ENCODE measurements at places on chromosomes 7 and 10.
A peak's percentile ranks its signal among the peaks of the same experiment; 100 is the strongest.

- no peak for DNase-seq
Observed at GRCh38 chr10:75726522-75727483, 295.4 kb downstream of the LRMDA start.

GRCh38 chr10:44857363-44858016 lies 53.6 kb upstream of the TMEM72 start:
- DNase-seq, result peak; percentile 56

DNA sequence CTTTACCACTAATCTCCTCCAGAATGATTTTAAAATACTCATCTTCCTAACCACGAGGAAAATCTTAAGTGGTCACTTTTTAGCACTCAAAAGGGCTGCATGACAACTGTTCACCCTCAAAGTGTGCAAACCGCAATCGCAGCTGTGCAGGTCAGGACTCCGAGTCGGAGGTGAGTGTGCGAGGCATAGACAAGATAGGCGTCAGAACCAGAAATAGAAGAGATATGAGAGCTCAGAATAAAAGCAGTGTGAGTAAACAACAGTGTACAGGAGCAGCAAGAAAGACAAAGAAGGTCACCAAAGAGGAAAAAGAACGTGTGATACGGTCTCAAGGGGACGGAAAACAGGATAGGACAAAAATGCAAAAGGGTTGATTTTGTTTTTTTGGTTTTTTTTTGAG lies 17.5 kb upstream of the ENO4 start:
- no peak for DNase-seq

DNA sequence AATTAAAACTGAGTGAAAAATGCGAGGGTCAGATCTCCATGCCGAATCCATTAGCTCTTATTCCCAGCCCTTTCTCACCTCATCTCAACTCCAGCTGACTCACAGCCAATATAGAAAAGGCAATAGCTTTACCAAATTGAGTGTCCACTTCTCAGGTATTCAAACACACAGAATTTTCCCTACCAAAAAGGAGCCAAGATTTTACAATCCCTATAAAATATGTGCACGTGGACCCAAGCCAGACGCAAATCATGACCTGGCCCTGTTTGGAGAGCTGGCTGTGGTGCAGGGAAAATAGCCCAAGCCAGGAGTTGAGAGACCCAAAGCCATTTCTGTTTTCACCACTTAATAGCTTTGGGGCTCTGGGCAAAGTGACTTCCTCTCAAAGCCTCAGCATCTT lies 379.7 kb upstream of the AUTS2 start:
- no peak for DNase-seq

DNA sequence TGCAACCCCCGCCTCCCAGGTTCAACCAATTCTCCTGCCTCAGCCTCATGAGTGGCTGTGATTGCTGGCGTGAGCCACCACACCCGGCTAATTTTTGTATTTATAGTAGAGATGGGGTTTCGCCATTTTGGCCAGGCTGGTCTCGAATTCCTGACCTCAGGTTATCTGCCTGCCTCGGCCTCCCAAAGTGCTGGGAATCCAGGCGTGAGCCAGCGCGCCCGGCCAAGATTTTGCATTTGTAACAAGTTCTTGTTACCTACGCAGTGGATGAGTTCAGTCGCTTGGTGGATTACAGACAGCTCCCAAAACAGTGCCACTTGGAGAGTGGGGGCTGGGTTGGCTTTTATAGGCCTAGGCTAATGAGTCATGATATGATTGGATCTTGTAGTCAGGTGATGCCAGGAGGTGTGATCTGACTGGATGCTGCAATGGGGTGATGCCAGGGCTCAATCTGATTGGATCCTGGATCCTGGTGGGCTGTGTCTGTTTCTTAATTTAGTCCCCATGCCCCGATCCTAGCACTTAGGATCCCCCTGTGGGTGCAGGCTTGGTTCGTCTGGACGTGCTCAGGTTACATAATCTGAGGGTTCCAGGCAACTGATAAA lies 20.3 kb downstream of the SBDS start:
- no peak for DNase-seq

DNA sequence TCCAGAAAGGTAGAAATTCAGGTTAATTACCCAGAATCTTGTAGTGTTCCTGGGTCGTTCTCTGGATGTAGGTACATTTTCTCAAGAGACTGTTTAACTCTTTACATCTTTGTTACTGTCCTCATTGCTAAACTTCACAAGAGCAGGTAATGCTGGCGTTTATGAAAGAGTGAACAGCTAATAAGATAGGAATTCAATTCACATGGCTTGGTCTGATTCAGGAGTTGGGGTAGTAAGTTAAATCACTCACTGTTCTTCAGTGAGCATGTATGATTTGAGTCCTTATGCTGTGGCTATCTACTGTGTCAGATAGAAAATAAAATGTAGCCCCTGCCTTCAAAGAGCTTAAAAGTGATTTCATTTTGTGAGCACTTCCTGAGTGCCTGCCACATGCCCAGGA lies 480.0 kb downstream of the LRMDA start:
- no peak for DNase-seq

- DNase-seq, result peak; percentile 56
Observed at GRCh38 chr10:127973791-127974311, 66.9 kb downstream of the PTPRE start.

- DNase-seq, result peak; percentile 32
Observed at GRCh38 chr10:77111611-77112550, 525.7 kb downstream of the KCNMA1 start.

- DNase-seq, result no peak
Observed at GRCh38 chr10:71353639-71354038, 34.6 kb downstream of the SLC29A3 start.

Data from WERI-Rb-1 (cell line).